ENCODE measurements at places on chromosomes 11 and 22.

DNA sequence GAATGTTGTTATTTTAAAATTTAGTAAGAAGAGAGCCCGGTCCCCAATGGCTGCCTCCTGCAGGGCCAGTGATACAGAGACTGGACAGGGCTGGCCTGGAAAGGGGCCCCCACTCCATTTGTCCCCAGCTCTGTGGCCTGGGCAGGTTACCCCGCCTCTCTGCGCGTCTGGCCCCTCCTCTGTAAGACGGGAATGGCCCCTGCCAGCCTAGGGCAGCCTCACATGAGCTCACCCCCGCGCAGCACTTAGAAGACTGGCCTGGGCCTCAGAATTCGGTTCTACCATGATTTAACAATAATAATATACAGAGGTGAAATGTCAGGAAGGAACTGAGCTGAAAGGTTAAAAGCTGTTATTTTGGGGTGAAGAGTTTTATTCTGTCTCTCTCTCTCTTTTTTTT lies 1.3 kb downstream of the APOBEC3G start:
- DNase-seq = no peak

GRCh38 chr11:126519764-126520734 lies 164.6 kb downstream of the ST3GAL4 start:
- no peak for DNase-seq

DNA sequence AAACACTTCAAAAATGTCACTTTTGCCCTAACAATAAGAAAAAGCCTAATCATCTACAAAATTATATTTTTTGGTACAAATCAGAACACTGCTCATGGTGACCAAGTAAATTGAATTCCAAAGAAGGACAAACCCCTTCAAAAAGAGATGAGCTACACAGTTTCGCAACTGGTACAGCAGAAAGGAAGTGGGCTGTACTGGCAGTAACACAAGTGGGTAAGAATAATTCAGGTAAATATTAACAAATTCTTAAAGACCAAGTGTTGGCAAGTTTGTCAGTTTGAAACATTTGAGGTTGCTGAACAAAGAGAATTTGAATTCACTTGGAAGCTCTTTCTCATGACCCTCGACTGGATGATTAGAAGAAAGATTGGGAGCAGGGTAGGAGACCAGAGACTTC lies 35.5 kb downstream of the MSANTD4 start:
- DNase-seq = no peak

DNA sequence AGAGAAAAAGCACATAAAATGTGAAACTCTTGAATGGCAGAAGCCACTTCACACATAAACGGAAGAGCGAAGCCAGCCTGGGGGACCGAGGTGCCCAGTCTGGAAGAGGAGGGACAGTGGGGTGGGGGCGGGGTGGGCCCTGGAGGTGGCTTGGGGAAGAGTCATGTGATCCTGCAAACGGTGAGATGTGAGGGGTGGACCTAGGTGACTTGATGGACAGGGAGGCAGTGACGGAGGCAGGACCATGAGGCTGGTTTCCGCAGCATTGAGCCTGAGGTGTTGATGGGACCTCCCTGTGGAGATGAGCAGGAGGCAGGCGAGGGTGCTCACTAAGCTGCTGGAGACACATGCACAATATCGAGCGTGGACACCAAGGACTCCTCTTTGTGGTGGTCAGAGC lies 16.8 kb downstream of the ZDHHC24 start:
- no peak for DNase-seq

GRCh38 chr11:6489306-6489705 lies 7.8 kb upstream of the DNHD1 start:
- no peak for DNase-seq

- no peak for DNase-seq
These were observed 36.5 kb downstream of the NADSYN1 start for GRCh38 chr11:71489311-71490043.

- DNase-seq = no peak
These were observed 11.4 kb upstream of the BRD1 start for GRCh38 chr22:49838771-49839717.

DNA sequence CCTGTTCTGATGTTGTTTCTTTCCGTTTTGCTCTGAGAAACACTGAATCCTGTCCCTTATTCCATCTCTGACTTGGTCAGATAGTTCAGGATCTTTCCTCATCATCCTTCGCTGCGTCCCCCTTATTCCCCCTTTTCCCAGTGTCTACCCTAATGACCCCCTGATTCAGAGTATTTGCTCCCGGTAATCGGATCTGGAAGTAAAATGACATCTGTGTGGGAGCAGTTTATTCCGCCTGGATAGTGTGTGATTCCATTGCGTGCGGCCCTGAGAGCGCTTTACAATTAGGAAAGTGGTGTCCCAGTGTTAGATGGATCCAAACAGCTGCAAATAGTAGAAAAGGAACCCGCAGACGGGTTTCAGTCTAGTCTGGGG lies 606 bp downstream of the DRG1 start:
- DNase-seq = peak; percentile 26

DNA sequence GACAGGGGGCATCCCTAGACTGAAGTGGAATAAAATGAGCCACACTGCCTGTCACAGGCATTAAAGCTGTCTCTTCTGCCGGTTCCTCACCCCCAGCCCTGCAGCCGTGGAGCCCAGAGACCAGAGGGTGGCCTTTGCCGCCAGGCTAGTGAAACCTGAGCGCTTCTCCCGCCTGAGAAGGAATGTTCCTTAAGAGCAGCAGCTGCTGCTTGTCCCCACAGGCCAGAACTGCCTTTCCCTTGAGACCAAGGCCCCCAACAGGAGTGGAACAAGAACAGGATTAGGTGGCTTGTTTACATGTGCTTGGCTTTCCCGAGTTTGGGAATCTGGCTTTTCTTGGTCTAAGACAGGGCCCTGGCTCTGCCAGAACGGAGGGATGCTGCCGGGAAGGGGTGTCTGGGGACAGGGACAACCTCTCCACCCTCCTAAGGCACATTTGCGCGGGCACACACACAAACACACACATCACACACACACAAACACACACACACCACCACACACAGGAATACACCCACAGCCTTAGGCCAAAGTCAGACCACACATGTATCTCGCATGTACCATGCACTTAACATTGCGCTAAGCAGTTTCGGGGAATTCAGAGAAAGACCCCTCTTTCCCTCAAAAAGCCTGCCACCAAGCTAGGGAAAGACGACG lies 91.8 kb downstream of the FEZ1 start:
- DNase-seq = peak; percentile 64

GRCh38 chr11:64251016-64251752 lies at the start of gene PLCB3:
PLCB3 (plus strand) TSS chr11:64251530; CDS start chr11:64251650, 120 bp downstream.
- peak; percentile 79 for DNase-seq

- DNase-seq = peak; percentile 39
These were observed 7.2 kb downstream of the POLD4 start for GRCh38 chr11:67345920-67346819.

DNA sequence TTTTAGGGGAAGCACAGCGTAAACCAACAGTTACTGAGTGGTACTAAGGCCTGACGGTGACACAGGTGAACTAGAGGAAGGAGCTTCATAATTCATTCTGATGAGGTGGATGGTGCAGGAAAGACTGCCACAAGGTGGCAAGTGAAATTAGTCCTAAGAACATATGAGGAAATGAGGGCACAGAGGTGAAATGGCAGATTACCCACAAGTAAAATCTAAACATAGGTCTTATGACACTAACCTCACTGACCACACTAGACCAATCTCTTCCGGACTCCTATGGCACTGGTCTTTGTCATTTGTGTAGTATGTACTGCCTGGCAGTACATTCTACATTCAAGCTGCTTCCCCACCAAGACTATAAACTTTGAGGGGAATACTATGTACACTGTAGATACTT lies 20.2 kb downstream of the GAB2 start:
- DNase-seq = no peak

GRCh38 chr22:19430890-19431541 lies 517 bp downstream of the HIRA start:
- no peak for DNase-seq

- DNase-seq = no peak
These were observed 8.4 kb upstream of the MAP6 start for GRCh38 chr11:75677275-75677674.

GRCh38 chr11:75639762-75640181 lies 29.1 kb downstream of the MAP6 start:
- DNase-seq = peak; percentile 68

DNA sequence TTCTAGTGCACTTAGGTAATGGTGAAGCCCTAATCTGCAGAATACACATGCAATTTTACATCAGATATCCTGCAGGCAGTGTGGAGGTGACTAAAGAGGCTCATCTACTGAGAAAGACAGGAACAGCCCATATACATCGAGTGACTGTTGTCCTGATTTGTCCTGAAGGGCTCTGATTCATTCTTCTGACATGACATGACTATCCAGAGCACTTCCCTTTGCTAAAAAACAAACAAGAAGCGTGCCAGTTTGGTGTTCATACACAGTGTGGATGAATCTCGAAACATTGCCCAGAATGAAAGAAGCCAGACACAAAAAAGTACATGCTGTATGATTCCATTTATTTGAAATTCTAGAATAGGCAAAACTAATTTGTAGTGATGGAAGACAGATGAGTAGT lies 48.0 kb upstream of the AMPD3 start:
- DNase-seq = no peak

DNA sequence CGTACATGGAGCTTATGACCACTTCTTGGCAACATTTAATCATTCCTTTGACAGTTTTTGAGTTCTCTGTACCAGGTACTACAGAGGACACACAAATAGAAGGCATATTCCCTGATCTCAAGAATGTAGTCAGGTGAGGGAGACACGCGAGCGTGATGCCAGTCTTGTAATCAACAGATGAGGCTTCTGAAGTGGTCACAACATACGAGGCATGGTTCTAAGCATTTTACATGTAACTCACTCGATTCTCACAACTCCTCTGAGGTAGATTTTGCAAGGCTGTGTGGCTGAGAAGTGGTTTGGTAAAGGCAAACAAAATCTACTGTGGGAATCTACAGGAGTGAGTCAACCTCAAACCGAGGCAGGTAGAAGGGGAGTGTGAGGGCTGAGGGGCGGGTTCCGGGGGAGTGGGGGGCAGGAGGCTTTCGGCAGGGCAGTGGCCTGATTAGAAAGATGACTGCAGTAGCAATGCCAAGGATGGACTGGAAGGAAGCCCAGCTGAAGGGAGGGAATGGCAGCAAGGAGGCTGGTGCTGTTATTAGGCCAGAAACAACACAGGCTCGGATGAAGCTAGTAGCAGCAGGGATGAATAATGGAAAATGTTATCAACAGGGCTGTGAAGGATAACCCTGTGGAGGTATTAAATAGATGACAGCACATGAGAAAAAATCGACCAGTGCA lies 63.8 kb downstream of the ST14 start:
- no peak for DNase-seq

- no peak for DNase-seq
These were observed 58.5 kb downstream of the STIM1 start for GRCh38 chr11:3913921-3914320.

GRCh38 chr11:69041516-69041915 lies 7.2 kb upstream of the TPCN2 start:
- DNase-seq = no peak

GRCh38 chr22:45602004-45602733 lies 69.5 kb upstream of the ATXN10 start:
- DNase-seq = no peak

DNA sequence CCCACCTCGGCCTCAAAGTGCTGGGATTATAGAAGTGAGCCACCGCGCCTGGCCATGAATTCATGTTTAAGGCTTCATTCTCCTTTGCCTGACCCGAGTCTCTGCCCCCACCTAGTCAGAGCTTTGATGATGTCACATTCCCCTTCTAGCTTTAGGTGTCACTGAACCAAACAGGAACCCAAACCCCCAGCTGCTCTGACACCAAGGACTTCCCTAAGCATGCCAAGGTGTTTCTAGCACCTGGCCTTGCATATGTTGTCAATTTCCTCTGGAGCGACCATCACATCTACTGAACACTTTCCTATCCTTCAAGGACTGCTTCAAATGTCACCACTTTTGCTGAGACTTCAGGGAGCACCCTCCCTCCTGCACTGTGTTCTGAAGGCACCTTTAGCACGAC lies 2.3 kb downstream of the F2 start:
- DNase-seq = no peak

DNA sequence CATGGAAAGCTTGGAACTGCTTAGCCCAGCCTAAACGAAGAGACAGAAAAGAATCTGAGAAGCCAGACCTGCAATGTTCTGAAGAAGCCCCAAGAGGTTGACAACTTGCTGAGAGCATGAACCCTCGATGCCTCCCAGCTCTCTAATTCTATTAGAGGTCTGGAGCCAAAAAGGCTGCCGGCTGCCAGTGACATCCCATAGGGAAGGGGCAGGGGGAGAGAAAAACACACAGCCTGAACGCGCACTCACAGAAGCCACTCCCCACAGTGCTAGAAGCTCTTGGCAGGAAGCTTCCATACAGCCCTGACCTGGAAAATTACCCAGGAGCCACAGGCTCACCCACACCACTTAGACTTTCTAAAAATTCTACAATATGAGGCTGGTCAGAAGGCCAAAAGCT lies 18.3 kb downstream of the POLDIP3 start:
- no peak for DNase-seq

DNA sequence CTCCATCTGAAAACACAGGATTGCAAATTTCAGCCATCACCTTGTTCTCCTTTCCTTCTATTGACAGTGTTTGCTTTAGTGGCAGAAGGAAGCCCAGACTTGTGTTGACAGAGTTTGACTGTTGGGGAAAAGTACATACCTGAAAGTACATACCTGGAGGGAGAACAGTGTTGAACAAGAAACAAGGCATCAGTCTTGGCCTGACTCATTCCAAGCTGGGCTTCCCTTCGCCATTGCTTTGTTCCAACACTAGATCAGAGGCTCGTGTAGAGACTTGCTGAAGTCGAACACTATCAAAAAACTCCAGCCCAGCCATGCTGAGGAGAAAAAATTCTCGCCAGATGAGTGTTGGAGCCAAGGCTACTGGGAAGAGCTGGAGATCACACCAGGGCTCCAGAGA lies 133.4 kb downstream of the BBOX1 start:
- DNase-seq = no peak

DNA sequence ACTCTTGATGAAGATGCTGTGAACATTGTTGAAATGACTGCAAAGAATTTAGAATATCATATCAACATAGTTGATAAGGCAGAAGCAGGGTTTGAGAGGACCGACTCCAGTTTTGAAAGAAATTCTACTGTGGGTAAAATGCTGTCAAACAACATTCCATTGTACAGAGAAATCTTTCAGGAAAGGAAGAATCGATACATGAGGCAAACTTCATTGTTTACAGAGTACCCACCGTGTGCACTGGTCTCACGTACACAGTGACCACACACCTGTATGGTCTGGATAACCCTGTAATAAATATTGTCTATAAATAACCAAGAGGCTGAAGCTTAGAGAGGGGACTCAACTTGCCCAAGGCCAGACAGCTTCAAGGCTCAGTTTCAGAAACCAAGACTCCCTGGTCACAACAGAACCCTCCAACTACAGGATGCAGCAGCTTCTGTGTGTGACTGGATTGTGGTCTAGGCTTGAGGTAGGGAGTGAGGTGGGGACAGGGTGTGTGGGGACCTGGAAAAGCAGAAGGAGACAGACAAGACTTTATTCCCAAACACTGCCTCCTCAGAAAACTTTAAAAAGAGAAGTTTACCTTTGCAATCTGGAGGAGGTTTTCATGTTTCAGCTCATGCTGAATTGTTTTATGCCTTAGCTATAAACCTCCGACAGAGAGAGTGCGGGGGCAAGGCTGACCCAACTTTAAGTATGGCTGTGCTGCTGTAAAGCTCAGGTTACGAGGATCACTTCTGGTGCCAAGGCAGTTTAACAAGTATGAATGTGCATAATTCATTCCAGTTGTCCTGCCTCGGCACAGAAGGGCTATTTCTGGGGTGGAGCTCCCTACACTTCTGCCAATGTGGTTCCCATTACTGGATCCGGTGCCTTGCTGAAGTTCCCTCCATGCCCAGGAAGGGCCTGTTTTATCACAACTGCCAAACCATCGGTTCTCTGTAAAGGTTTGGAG lies 372.6 kb upstream of the NARS2 start:
- no peak for DNase-seq

GRCh38 chr11:14042686-14043465 lies 80.4 kb downstream of the SPON1 start:
- DNase-seq = no peak

Measured in NCI-H526 (cell line).